ENCODE measurements at places on chromosomes 3 and 15. TPM values are rescaled to one million over a fixed set of nuclear protein-coding genes. Genes with fewer than 3 reads are reported as not detected.
A peak's percentile ranks its signal among the peaks of the same experiment; 100 is the strongest.

GRCh38 chr3:10447527-10448260, 57.7 kb downstream of the ATP2B2 start:
- peaks cover 9% of the 10 kb centered on the region for H3K27me3 ChIP-seq
- no peaks in the 10 kb centered on the region for H3K36me3 ChIP-seq
- H3K4me1 ChIP-seq: no peaks in the 10 kb centered on the region
- no peak for DNase-seq
- H3K4me3 ChIP-seq: no peak overlapping the region
- no peak overlapping the region for H3K27ac ChIP-seq

DNA sequence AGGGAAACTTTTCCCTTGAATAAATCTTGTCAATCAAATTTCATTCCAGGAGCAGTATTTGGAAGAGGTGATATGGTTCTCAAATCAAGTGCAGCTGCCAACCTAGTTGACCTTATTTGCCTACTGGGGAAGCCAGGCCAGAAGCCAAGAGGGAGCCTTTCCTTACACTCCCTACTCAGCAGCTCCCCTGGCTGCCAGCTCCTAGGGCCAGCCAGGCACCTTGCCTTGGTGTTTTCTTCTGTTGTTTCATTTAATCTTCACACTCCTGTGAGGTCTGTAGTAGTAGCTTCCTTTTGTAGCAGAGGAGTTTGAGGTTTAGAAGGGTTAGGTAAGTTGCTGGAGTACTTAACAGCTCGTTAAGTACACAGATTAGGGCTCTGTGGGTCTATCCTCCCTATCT, 22.6 kb downstream of the MKRN2OS start:
- H3K27ac ChIP-seq: no peak overlapping the region
- H3K27me3 ChIP-seq: no peaks in the 10 kb centered on the region
- no peak for DNase-seq
- no peaks in the 10 kb centered on the region for H3K4me1 ChIP-seq
- H3K4me3 ChIP-seq: no peak overlapping the region

DNA sequence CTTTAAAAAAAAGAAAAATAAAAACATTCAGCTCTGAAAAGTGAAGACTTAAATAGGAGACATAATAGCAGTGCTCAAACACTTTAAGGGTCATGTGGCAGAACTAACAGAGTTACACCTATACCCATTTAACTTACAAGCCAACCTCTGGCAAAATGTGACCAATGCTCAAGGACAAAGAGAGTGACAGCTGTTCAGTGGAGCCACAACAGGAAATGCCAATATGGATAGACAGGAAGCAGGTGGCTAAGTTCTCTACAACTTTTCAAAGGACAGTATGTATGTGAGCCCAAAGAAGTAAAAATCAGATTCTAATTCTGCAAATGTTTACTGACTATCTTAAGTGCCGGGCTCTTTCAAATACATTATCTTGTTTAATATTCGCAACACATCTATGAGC, 3.4 kb downstream of the TMCC1 start:
- H3K27ac ChIP-seq: no peak overlapping the region
- peaks cover 6% of the 10 kb centered on the region for H3K36me3 ChIP-seq
- no peak overlapping the region for H3K4me3 ChIP-seq
- no peaks in the 10 kb centered on the region for H3K27me3 ChIP-seq

GRCh38 chr3:54235998-54236397, 113.6 kb downstream of the CACNA2D3 start:
- H3K4me1 ChIP-seq: no peaks in the 10 kb centered on the region
- no peak overlapping the region for H3K4me3 ChIP-seq
- no peaks in the 10 kb centered on the region for H3K36me3 ChIP-seq
- DNase-seq: no peak
- no peak overlapping the region for H3K27ac ChIP-seq

DNA sequence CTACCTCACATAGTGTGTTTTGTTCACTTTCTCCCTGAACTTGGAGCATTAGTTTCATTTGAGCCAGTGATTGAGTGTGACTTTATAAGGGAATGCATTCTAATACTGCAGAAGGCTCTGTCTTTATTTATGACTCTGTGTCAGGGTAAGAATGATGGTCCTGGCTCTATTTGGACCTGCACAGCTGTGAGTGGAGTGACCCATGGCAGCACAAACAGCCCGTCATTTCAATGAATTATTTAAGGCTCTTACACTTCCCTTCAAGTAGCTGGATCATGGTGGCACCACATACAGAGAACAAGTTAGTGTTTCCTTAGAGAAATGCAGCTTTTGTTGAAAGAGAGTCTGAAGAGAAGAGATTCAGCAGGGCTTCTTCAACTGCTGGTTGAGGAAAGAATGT, 16.4 kb downstream of the TMEM108 start:
- no peak for DNase-seq
- H3K27ac ChIP-seq: no peak overlapping the region

The GOLGA8G gene
- 0.25 TPM for total RNA-seq

The CA12 gene
- total RNA-seq: 3.7 TPM

GRCh38 chr3:10635446-10636076, 130.2 kb upstream of the ATP2B2 start:
- no peak overlapping the region for H3K4me3 ChIP-seq
- no peak overlapping the region for H3K27ac ChIP-seq
- no peaks in the 10 kb centered on the region for H3K4me1 ChIP-seq
- H3K36me3 ChIP-seq: no peaks in the 10 kb centered on the region
- H3K27me3 ChIP-seq: no peaks in the 10 kb centered on the region
- DNase-seq: no peak

GRCh38 chr3:153577059-153577736, 415.2 kb downstream of the RAP2B start:
- H3K27me3 ChIP-seq: no peaks in the 10 kb centered on the region
- no peak overlapping the region for H3K27ac ChIP-seq
- DNase-seq: no peak
- H3K36me3 ChIP-seq: no peaks in the 10 kb centered on the region

The STARD5 gene
- 6.3 TPM for total RNA-seq

DNA sequence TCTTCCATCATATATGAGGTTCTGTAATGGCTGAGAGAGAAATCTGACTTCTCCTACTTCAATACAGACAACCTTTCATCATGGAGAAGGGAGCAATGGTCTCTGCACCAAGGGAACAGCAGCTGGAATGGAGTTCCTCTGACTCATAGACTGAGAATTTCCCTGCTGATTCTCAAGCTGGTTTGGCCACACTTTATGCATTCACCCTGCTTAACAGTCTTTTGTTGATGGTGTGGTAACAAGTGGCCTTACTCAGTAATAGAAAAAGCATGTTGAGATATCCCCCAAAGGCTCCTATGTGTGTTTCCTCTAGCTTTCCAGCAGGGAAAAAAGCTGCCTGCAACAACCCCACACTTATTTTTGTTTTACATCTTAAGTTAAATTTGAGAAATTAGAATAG, 138.1 kb downstream of the GREM1 start:
- peaks cover 70% of the 10 kb centered on the region for H3K4me1 ChIP-seq
- DNase-seq: peak; percentile 91
- no peaks in the 10 kb centered on the region for H3K36me3 ChIP-seq
- H3K27me3 ChIP-seq: no peaks in the 10 kb centered on the region

DNA sequence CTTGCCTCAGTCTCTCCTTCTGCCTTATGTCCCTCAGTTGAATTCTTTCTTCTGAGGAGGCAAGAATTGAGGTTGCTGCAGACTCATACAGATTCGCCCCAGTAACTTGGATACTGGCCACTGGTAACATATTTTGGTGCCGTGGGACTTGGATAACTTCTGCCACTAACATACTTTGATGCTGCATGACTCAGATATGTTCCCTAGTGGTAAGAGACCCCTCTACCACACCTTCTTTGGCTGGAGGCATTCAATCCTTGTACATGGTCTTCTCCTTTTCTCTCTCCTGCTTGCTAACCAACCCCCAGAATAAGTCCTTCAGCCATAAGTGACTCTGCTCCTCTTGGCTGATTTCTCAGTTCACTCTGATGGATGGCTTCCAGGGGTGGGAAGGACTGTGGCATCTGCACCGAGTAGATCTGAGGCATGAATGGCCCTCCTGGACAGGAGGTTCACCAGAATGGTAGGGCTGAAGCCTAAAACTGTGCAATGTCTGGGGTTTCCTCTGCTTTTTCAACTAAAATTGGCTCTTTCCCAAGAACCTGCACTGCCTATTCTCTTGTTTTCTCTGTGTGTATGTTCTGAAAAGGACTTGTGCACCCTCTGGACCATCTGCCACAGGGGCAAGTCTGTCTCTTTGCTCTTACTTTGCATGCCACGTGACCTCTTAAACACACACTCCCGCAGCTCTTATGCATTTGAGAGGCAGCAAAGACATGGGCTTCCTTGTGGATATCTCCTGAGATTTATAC, 55.5 kb upstream of the FSTL1 start:
- H3K4me1 ChIP-seq: 0 out of 2 replicates have a peak, but pooled peaks cover 3% of the 10 kb centered on the region
- H3K36me3 ChIP-seq: peaks cover 5% of the 10 kb centered on the region
- DNase-seq: no peak
- H3K27ac ChIP-seq: no peak overlapping the region
- H3K4me3 ChIP-seq: no peak overlapping the region

The SNTN gene
- not detected for total RNA-seq

DNA sequence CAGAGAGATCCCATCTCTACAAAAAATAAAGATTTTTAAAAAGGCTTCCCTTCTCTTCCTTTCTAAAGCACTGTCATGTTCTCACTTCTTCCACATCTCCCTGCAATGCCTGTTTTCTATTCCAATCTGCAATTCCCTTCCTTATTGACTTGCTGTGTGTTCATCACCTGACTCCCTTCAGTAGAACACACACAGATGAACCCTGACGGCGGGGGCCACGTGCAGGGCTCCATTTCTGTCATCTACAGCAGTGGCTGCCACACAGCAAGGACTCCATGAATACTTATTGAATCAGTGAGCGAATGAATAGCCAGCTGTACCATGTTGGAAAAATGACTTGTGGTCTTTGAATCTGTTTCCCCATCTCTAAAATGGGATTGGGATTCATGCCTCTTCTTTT, 26.1 kb downstream of the BHLHE40 start:
- no peaks in the 10 kb centered on the region for H3K27me3 ChIP-seq
- no peaks in the 10 kb centered on the region for H3K36me3 ChIP-seq
- H3K4me1 ChIP-seq: 0 out of 2 replicates have a peak, but pooled peaks cover 3% of the 10 kb centered on the region
- H3K27ac ChIP-seq: no peak overlapping the region
- H3K4me3 ChIP-seq: no peak overlapping the region
- DNase-seq: no peak

The CD200 gene
- total RNA-seq: not detected

DNA sequence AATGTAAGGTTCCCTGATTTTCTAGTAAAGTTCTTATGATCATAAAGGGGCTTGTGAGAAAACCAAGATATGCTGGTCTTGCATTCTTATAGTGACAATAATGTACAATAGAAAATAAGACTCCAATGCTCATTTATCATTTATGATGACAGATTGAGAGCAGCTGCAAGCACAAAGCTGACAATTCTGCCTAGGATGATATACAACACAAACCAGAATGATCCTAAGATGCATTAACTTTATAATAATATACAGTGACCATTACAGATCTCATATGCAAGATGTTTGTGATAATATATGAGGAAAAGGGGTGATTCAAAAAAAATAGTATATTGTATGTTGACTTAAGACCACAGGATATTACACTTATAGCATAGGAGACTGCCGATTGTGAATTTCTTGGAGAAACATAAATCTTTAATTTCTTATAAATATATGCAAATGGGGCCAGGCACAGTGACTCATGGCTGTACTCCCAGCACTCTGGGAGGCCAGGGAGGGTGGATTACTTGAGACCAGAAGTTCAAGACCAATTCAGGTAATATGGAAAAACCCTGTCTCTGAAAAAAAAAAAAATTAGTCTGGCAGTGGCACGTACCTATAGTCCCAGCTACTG, 387.0 kb downstream of the ZBBX start:
- no peaks in the 10 kb centered on the region for H3K36me3 ChIP-seq
- H3K4me3 ChIP-seq: no peak overlapping the region
- H3K4me1 ChIP-seq: no peaks in the 10 kb centered on the region
- H3K27ac ChIP-seq: no peak overlapping the region
- no peaks in the 10 kb centered on the region for H3K27me3 ChIP-seq
- no peak for DNase-seq

The AP3B2 gene
- total RNA-seq: 0.11 TPM

DNA sequence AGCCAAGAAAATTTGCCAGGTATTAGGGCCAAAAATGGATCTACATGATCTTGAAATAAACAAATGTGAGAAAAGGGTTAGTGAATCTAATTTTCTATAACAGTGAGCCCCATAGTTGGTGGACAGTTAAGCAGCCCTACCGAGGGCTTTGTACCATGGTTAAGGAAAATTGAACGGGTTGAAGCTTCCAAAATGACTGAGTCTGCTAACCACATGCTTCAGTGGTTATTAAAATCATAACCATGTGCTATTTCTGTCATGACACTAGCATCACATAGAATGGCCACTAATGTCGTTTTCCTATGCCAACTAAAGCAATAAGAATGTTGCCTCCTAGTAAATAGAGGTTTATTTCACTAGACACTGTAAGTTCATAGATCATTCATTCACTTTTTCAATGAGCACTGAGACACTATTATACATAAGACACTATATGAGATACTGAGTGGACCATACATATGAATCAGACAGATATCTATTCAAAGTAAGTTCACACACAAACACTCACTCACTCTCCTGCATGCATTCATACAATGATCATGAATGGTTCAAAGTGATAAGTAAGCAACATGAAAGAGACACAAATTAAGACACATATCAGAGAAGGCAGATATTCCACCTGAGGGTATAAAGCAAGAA, 4.3 kb downstream of the SST start:
- H3K4me1 ChIP-seq: no peaks in the 10 kb centered on the region
- H3K27ac ChIP-seq: no peak overlapping the region
- no peaks in the 10 kb centered on the region for H3K36me3 ChIP-seq
- no peak overlapping the region for H3K4me3 ChIP-seq
- no peak for DNase-seq

DNA sequence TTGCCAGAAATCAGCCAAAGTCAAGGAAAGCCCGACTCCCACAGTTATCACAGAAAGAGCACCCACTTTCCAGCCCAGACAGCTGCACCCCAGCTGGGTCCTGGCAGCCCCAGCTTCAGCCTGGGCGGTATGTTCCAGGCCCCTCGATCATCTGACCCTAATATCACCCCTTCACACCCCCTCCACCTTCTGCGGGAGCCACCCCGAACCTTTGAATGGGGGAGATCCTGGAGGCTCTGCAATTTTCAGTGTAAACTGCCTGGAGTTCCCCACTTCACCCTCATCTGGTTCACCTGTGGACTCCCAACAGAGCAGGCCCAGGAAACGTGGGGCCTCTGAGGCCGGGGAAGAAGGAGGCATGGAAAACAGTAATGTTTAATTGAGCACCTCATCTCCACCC, 5.9 kb downstream of the PRSS50 start:
- no peak overlapping the region for H3K4me3 ChIP-seq
- H3K27ac ChIP-seq: no peak overlapping the region
- no peak for DNase-seq
- H3K36me3 ChIP-seq: no peaks in the 10 kb centered on the region
- no peaks in the 10 kb centered on the region for H3K27me3 ChIP-seq
